ENCODE measurements at places on chromosomes 7 and 10.

DNA sequence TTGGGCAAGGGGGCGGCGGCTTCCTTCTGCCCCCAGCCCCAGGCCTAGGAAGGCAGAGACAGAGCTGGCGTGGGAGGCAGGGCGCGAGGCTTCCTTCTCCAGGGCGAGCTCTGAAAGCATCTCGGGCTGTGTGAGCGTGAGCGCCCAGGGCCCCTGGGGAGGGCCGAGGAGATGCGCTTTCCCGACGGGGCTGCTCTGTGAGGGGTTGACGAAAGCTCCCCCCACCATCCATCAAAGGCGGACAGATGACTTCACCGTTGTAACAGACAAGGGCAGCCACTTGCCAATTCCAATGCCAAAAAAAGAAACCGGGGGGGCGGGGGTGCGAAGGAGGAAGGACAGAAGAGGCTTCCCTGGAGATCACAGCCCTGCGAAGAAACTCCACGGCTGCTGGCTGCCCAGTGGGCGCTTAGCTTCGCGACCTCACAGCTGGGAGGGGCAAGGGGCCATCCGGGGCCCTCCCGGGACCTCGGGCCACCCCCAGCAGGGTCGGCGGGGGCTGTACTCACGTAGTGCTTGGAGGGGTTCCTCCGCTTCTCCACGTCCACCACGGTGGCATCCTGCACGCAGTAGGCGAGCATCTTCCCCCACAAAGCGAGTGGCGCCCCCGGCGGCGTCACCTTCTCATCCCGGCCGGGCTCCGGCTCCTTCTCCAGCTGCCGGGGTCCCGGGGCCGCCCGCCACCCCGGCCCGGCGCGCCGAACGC lies 537 bp downstream of the SH3PXD2A start:
- ATAC-seq, result peak; percentile 64

DNA sequence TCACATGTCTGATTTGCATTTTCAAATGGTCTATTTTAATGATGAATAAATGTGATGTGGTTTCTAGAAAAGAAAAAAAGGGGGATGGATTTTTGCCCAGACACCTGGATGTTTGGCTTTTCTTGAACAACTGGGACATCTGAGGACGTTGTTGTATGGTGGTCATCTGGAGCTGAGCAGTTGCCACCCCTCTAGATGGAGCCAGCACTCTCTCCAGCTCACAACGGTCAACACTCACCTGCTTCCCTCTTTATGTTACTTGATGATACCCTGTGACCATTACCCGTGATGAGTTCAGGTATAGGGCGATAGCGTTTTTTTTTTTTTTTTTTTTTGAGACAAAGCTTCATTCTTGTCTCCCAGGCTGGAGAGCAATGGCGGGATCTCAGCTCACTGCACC lies 30.1 kb upstream of the PAXIP1 start:
- ATAC-seq, result no peak

DNA sequence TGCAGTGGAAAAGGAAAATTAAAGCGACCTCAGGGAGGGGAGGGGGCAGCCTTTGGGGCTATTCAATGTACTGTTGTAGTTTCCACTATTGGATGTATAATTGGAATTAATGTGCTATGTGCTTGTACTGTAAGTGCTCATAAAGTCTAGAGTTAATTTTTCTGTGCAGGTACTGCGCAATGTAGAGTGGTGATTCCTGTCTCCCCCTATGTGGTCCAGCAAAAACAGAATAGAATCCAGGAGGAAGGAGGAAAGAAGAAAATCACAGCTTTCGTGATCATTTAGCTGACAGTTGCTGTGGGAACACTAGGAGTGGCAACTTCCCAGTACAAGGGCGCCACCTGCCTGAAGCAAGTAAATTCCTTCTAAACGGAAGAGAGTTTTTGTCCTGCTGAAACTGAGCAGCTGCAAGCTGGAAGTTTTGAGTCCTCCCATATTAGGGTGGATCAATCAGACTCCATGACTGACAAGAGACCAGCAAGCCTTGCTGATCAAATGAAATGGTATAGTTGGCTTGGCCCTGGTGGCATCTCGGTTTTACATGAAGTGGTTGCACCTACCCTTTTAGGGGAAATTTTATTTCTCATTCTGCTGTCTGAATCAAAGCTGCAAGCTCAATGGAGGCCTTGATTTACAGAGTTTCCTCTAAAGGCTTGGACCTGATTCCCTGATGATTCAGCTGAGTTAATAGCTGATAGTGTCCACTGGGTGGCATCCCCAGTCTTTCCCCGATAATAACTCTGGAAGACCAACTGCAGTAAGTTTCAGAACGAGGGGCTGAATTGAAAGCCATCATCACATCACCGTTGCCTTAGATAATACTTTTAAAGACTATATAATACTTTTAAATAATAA lies 299.8 kb downstream of the HGF start:
- ATAC-seq, result peak; percentile 98

- ATAC-seq, result no peak
These were observed 17.2 kb downstream of the INHBA start for GRCh38 chr7:41685684-41686083.

- ATAC-seq, result no peak
These were observed 29.9 kb upstream of the ZMIZ1 start for GRCh38 chr10:79038841-79039201.

DNA sequence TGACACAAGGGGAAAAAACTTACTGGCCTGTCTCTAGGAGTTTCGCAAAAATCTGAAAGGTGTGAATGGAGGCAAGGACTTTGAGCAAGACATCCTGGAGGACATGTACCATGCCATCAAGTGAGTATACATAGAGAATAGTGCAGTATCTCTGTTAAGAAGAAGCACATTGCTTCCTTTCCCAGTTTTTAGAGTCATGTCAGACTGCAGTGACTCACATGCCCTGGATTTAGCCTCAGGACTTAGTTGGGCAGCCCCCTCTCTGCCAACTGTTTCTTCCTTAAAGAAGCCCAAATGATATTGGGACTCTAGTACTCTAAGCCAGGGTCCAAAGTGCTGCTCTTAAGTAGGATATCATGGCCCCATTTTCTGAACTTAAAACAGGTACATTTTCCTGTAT lies 28.1 kb upstream of the NFKB2 start:
- ATAC-seq, result no peak

GRCh38 chr10:107418085-107418806 lies 253.7 kb upstream of the SORCS1 start:
- no peak for ATAC-seq

DNA sequence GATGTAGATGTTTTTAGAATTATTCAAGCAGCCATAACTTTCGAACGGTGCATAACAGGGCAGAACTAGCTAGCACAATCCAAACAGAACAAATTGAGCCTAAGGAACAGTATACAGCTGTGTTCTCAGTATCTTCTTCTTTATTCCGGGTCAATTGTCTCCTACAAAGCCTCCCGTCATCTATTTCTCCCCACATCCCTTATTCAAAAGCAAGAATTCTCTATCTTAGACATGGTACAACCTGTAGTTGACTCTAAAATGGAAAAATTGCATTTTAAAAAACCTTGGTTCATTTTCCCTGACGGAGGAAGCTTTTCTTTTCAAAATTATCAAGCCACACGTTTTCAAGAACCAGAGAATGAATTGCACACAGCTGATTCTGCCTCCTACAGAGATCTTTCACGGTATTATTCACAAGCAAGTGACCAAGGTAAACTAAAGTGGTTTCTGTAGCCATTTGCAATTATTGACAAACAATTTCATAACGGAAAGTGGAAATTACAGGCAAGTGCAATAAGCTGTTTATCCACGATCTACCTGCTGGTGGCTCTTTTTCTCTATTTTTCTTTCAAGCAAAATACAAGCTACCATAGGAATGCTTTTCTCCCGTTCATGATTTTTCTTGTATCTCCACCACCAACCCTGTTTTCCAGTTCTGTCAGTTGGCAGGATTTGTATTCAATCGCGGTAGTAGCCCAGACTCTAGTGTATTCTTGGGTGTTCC lies 2.3 kb downstream of the GRM8 start:
- no peak for ATAC-seq

GRCh38 chr10:87608756-87609155 lies 50.9 kb upstream of the PAPSS2 start:
- no peak for ATAC-seq

- ATAC-seq, result no peak
These were observed 651.6 kb upstream of the FOXK1 start for GRCh38 chr7:4030346-4030950.

- no peak for ATAC-seq
These were observed 14.5 kb upstream of the FRMD4A start for GRCh38 chr10:14345262-14345661.

DNA sequence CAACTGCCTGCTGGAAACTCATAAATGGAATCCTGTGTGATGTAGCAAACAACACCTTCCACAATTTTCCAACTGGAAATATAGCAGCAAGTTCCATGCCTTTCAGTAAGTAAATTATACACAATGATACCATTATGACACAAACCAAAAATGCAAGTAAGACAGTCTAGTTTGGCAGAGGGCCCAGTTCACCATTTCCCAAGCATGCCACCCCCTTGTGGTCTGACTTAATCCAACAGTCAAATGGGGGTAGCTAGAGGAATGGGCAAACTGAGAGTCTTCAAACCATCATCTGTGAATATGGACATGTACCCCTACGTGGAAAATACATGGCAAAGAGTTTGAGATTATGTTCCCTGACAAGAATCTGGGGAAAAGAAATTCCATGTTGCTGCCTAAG lies 137.6 kb upstream of the VWC2 start:
- ATAC-seq, result no peak

DNA sequence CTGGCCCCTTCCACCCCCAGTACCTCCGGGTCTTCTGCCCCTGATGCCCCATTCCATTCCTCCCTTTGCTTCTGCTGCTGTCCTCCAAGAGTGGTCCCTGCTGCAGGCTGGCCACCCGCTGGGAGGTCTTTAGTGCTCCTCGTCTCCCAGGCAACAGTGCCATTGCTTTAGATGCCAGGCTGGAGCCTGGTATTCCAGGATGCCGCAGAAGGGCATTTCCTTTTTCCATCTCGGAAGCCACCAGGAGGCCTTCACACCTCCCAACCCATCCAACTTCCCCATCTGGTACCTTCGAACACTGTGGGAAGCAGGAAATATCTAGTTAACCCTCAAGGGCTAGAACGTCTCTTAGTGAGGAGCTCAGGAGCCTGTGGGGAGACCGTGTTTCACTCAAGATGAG lies 92.9 kb upstream of the DUSP5 start:
- ATAC-seq, result no peak

DNA sequence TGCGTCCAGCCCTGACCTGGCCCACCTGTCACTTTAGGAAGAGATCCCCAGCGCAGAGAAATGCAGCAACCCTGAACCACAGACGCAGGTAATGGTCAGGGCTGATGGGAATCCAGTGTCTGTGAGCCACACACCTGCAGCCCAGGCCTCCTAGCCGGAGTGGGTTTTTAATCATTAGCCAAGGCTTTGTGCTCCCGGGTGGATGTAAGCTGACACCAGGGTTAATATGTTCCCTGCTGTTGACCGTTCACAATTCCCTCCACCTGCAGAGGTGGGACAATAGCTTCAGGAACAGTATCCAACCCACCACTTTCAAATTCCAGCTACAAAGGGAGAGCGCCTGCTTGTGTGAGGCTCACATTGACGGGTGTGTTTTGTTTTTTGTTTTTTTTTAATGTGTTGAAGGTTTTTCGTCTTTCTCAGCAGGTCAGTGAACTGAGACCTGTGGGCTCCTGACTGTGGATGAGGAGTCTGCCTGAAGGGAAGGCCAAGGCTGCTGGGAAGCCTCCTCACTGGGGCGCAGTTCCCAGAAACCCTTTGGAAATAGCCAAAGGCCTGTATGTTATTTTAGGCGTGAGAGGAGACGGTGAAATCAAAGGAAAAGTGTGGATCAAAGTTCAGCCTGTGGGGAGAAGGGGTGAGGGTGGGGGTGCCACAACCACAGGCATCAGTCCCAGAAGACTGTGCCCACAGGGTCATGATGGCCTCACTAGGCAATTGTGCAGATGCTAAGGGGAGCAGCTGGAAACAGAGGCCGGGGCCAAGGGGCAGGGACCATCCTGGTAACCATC lies 111.1 kb downstream of the TNS3 start:
- ATAC-seq, result no peak

DNA sequence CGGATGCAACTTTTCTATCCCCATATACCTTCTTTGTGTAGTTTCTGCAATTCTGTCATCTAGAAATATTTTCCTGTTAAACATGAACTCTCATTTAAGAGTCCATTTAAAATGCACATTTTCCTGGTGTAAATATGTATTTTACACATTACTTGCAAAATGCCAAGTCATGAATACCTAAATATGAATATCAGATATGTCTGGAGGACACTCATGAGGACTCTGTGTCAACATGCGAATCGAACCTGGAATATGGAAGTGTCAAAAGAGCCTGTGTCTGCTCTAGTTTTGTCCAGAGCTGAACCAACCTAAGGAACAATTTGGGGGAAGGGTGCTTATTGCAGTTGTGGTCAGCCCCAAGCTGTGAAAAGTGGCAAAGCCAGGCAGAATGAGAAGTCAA lies 163.7 kb upstream of the CELF2 start:
- ATAC-seq, result no peak

GRCh38 chr10:103837370-103838069 lies 17.9 kb downstream of the SH3PXD2A start:
- ATAC-seq, result no peak

DNA sequence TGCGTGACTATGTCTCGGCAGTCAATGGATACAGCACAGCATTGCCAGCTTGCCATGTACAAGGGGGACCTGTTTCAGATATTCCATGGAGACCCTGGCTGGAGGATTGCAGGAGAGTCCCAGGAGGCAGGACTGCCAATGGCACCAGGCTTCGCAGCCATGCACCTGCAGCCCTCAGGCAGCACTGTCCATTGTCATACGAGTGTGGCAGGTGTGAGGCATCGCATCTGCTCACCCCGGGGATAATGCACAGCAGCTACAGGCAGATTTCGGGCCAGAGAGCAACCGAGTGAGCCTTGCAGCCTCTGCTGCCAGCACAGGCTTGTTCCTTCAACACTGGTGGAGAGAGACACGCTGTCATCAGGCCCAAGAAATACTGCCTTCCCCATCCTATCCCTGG lies 415.1 kb downstream of the PAXIP1 start:
- ATAC-seq, result no peak

DNA sequence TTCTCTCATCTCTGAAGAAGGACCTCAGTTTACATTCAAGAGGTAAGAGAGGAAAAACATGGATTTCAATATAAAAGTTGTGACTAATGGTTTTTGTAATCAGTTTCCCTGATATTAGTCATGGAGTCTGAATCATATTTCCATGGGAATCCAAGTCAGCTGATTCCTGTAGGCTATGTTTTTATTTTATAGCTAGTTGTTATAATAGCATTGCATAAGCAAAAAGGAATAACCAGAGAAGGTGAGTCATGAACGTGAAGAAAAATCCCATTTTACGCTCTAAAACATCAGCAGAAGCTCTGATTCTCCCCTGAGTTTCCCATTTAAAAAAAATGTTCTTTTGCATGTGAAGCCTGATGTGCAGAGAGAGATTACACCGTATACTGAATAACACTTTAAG lies 299.3 kb downstream of the SFMBT2 start:
- no peak for ATAC-seq

GRCh38 chr10:9781666-9782065 lies 1236.0 kb upstream of the CELF2 start:
- no peak for ATAC-seq

- no peak for ATAC-seq
These were observed 13.3 kb upstream of the IFIT1B start for GRCh38 chr10:89364531-89364930.

GRCh38 chr7:46494441-46494840 lies 573.4 kb upstream of the IGFBP3 start:
- no peak for ATAC-seq
